ENCODE measurements at places on chromosomes 2 and 18. TPM values are rescaled to one million over a fixed set of nuclear protein-coding genes. Genes with fewer than 3 reads are reported as not detected.

DNA sequence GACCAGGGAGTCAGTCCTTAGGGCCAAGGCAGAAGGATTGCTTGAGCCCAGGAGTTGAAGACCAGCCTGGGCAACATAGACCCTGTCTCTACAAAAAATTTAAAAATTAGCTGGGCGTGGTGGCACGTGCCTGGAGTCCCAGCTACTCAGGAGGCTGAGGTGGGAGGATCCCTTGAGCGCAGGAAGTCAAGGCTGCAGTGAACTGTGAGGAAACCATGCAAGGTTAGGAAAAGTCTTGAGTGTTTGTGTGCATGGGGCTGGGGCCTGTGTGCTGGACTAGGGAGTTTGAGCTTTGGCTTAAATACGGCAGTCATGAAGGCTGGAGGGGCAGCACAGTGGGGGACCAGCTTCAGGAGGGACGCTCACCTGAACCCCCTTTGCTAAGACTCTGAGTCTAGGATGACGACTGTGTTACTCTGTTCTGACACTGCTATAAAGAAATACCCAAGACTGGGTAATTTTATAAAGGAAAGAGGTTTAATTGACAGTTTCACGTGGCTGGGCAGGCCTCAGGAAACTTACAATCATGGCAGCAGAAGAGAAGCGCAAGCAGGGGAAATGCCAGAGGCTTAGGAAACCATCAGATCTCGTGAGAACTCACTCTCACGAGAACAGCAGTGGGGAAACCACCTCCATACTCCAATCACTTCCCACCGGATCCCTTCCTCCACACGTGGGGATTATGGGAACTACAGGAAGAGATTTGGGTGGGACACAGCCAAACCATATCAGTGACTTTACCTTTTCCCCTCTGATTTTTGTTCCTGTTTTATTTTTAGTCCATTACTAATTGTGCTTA is 39.4 kb downstream of the GORASP2 start:
- no peak for DNase-seq

GRCh38 chr2:96145848-96146152 is 560 bp upstream of the DUSP2 start:
- DNase-seq = no peak

- no peak for DNase-seq
Observed at GRCh38 chr2:157785200-157785599, 90.9 kb downstream of the ACVR1 start.

GRCh38 chr18:7676253-7676873 is 109.2 kb downstream of the PTPRM start:
- DNase-seq = no peak

The FBLN7 gene
- total RNA-seq = 0.43 TPM

DNA sequence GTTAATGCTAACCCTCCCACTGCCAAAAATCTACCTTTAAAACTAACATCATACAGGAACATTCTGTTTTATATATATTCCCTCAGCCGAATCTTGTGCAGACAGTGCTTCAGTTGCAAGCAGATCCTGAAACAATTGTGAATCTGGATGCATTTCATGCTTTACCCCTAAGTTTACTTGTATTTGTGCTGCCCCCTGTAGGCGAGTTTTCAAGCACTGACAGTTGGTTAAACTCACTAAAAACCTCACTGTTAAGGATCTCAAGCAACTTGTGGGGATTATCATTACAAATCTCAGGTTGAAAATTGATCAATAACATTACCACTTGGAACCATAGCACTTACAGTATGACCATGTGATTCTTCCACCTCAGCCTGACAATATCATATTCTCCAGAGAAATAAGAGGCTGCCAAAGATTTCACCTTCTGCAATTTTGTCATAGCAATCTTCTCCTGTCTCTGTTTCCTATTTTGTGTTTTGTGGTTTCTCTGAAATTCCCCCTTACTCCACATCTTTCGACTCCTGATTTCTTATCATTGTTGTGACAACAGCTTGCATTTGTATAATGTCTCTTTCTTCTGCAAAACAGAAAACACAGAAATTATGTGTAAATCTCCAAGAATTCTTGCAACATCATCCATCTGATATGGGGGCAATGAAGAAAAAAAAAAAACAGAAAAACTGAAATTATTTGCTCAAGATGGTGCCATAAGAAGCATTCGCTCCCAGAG is 354.6 kb upstream of the SETBP1 start:
- no peak for DNase-seq
